Stimulated activated CD4-positive, alpha-beta T cell treated with anti-CD3 and anti-CD28 coated beads, TNF-alpha, amount 100 ng/mL, for 24 hours (primary cell): ENCODE measurements at places on chromosomes 12 and 14.

DNA sequence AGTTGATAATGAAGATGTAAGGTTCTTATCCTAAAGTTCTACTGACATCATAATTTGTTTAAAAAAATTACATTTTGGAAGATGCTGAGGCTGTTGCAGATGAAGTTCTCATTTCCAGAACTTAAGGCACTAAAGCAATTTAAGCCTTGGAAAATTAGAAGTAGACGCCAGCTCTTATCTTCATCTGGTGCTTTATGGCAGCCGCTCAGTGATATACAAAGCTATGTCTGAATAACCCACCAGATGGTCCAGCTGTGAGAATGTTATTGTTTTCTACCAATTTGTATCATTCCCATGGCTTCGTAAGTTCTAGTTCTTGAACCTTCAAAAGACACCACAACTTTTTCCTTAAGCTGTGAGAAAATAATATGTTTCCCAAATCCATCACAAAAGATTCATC is 212.1 kb upstream of the ARID2 start:
- no peak for DNase-seq

GRCh38 chr12:105485321-105485910 is 154.9 kb downstream of the C12orf75 start:
- DNase-seq: no peak

- no peak for DNase-seq
These were observed 12.4 kb upstream of the CCDC91 start for GRCh38 chr12:28177905-28178304.

- no peak for DNase-seq
These were observed 48.8 kb downstream of the LRCOL1 start for GRCh38 chr12:132561427-132562156.

GRCh38 chr14:72708708-72709475 is 185.0 kb downstream of the DPF3 start:
- no peak for DNase-seq

DNA sequence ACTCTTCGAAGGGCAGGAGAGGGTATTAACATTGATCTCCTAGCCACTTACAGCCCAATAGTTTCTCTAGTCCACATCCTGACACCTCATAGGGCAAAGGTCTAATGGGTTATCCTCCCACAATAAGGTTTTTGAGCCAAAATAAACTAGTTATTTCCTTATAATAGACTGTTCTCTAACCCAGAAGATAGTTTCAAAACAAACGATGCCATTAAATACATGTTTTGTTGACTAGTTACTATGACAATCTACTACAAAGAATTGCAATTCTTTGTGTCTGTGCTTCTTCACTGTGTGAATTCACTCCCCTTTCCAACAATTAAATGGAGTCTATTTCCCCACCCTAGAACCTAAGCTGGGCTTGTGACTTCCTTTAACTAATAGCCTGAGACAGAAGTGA is 6.4 kb upstream of the ACTR10 start:
- DNase-seq: no peak

DNA sequence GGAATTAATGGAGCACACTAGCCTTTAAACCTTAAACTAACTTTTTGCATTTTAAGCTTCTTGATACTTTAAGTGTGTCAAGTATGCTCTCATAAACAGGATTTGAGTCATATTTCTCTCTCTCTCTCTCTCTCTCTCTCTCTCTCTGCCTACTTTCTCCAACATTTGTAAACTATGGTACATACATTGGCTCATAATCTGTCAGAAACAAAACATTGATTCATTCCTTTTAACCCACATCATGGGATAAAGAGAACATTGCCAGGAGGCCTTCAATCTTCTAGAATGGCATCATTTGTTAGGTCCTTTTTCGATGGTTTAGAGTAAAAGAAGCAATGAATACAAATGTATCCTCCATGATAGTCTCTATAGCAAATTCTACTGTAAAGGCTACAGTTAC is 81.6 kb upstream of the RERGL start:
- no peak for DNase-seq

GRCh38 chr14:81122326-81122725 is 98.4 kb downstream of the GTF2A1 start:
- DNase-seq: no peak

DNA sequence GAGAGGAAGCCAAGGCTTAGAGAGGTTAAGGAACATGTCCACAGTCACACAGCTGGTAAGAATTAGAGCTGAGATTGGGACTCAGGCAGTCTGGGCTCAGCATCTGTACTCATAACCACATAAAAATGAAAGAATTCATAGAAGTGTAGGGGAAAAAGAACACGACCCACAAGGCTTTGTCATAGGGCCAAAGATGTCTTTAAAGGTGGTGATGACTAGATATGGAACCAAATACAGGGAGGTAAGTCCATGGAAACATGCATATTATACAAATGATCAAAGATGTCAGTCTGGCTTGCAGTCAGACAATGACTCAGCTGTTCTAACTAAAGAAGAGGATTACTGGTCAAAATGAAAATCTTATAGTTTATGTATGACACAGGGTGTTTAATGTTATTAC is 7.2 kb upstream of the SSPN start:
- DNase-seq: no peak

DNA sequence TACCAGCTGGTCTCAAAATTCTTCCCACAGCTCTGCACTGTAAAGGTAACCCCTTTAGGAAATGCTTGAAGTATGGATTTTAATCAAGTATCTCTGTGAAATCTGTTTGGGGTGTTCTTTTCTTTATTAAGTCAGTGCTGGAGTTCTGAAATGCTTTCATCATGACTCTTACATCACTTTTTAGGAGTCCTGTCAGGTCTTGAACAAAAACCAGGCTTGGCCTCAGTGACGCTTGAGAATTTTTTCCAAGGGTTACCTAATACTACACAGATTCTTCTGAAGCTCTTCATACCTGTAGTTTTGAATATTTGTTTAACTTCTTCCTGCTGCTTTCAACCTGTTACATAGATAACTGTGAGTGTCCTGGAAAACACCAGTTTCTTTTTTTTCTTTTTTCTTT is 47.0 kb upstream of the KCNH3 start:
- DNase-seq: no peak
